Activated effector memory CD4-positive, alpha-beta T cell treated with Interleukin-2 at 50 U/mL for 16 hours (primary cell): ENCODE measurements at places on chromosomes 1 and 21.

DNA sequence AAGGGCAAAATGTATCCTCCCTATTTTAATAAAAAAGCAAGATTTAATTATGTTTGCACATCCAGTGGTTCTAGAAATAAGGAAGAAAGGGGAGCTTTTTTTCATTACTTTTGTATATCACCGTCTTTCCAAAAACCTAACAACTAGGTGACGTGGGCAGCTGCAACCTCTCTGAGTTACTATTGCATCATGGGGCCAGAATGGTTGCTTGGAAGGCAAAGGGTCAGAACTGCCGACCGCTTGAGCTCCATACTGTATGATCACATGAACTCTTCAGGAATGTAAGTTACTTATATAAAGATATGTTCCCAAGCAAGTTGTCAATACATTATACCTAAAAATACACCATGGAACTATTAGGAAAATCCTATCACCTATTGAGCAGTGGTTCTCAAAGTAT, 85.6 kb upstream of the HIVEP3 start:
- DNase-seq: no peak

- DNase-seq: no peak
These were observed 16.0 kb downstream of the CHD5 start for GRCh38 chr1:6163973-6164617.

DNA sequence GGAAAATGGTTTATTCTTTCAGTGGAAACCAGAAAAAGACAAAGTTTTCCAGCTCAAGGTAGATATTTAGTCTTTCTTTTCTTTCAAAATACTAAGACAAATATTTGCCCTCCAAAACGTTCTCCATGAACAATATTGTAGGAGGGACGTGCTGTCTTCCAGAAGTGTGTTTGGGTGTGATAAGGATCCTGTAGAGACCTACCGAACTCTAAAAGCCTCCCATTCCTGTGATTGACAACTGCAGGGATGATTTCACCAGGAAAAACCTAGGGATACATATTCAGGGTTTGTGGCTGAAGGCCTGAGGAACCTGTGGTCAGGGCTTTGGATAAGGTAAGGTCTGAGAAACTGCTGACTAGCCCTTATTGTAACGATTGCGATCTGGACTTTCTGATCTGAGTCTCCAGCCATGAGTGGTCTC, 167.1 kb downstream of the ZNF648 start:
- DNase-seq: no peak

DNA sequence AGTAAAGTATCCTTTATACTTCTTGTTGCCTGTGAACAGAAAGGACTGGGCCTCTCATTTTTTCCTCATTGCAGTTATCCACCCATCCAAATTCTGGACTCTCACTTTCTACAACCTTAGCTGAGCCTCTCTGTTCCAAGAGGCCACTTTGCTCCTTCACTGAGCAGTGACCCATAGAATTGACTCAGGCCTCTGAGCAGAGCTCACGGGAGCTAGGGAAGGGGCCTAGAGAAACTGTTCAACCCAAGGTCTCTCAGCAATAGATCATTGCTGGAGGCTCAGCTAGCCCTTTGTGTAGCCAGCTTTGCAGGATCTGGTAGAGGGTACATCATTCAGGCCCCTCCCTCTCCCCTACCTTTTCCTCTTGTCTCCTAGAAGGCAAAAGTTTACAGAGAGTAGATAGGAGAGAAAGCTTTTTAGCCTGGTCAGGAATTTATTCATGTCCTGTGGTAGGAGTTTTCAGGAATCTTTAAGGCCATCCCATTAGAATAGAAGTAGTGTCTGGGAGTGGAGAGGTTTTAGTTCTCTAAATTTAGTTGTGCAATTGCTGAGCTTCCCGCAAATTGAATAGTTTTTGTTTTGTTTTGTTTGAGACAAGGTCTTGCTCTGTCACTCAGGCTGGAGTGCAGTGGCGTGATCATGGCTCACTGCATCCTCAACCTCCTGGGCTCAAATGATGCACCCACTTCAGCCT, 6.7 kb downstream of the INTS3 start:
- no peak for DNase-seq

DNA sequence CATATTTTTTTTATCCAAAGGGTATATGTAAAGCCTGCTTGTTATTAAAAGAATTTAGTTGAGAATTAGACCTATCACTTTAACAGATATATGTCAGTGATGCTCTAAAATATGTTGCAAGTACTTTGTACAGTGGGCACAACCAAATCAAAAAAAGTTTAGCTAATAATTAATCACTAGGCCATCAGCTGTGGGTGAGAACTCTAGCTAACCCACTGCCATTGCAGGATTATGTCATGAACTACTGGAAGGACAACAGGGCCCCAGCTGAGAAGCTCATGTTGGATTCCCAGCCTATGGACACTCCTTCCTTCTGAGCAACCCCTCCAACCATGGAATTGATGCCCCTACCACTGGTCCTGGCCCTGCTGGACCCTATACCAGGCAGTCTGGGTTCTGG, 6.8 kb upstream of the CHIA start:
- no peak for DNase-seq

GRCh38 chr1:43024905-43025304, 66.2 kb upstream of the SLC2A1 start:
- DNase-seq: no peak

DNA sequence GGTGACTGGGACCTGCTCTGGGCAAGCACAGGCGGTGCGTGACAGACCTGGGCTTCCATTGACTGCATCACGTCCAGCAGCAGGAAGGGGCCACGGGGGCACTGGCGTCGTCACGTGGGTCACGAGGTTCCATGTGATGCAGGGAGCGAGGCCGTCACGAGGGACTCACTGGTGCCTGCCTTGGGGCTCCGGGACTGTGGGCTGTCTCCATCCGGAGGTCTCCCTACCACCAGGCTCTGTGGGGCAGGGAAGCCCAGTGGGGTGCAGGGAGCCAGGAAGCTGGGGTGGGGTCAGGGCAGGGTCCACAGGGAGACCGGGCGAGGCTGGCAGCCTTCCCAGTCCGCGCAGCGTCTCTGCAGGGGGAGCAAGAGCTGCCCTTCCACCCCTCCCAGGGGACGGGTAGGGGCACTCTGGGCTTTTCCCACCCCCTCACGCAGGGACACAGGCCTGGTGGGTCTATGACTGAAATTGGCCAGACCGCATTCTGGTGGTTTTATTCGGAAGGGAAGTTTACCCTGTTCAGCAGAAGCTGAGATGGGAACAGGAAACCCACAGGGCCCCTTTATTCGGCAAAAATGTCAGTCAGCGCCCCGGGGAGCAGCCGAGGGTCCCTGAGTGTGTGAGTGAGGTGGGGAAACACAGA, 416 bp upstream of the TNFRSF14 start:
- DNase-seq: peak; percentile 53

GRCh38 chr1:94974824-94975223, 47.9 kb upstream of the CNN3 start:
- DNase-seq: no peak

- no peak for DNase-seq
These were observed 24.3 kb downstream of the COL6A2 start for GRCh38 chr21:46122237-46122671.

GRCh38 chr1:181504399-181504842, 21.1 kb downstream of the CACNA1E start:
- DNase-seq: no peak

- DNase-seq: no peak
These were observed 20.6 kb downstream of the WASF2 start for GRCh38 chr1:27469334-27469733.

GRCh38 chr21:26967062-26967913, at the start of gene ADAMTS5:
ADAMTS5 (minus strand) TSS chr21:26967088; CDS start chr21:26966391, 697 bp downstream.
- DNase-seq: no peak

- no peak for DNase-seq
These were observed 21.4 kb downstream of the AIM2 start for GRCh38 chr1:159055181-159055641.

DNA sequence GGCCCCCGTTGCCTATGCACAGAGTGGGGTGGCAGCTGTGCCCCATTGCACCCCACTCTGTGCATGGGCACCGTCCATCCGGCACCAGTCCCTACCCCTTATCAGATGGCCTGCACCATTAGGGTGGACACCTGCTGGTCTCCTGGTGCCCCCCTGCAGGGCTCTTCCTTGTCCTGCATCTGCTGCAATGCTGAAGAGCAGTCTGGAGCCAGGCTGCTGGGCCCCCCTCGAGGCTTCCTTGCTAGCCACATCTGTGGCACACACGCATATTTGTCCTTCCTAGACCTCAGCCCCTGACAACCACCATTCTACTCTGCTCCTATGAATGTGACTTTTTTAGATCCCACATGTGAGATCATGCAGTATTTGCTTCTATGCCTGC, 56.4 kb downstream of the COL18A1 start:
- no peak for DNase-seq

DNA sequence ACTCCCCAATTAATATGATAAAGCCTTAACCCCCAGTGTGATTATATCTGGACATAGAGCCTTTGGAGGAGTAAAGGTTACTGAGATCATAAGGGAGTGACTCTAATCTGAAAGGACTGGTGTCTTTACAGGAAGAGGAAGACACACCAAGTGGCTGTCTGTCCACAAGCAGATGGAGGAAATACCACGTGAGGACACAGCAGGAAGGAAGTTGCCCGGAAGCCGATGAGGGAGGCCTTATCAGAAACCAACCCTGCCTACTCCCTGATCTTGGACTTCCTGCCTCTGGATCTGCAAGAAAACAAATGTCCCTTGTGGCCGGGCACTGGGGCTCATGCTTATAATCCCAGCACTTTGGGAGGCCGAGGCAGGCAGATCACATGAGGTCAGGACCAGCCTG, 110.3 kb upstream of the CHRM3 start:
- DNase-seq: no peak

DNA sequence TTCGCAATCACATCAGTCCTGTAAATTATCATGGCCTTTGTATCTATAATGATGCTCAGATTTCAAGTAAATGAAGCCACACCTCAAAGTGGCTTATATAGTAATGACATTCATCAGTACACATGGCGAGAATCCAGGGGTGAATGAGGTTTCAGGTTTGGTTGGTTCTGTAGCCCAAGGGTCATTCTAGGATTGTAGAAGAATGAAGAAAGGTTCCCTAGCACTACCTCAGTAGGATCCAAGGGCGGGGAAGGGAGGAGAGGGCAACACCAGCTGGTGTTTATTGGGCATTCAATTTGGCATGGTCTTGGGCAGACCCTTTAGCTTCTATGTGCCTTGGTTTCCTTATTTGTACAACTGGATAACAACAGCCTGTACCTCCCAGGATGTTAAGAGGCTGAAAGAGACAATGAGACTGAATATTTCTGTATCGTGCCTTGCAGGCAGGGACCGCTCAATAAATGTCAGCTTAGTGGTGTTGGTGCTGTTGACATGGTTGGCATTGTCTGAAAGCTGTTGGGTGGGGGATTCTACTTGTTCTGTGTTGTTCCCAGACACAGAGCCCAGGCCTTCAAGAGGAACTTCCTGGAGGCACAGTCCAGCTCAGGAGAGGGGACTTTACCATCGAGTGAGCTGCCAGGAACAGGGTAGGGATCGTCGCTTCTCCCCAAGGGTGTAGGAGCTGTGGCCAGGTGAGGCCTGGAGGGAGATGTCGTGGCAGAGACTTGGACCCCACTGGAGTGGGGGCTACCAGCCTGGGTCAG, 388.2 kb downstream of the PTPRU start:
- DNase-seq: no peak

DNA sequence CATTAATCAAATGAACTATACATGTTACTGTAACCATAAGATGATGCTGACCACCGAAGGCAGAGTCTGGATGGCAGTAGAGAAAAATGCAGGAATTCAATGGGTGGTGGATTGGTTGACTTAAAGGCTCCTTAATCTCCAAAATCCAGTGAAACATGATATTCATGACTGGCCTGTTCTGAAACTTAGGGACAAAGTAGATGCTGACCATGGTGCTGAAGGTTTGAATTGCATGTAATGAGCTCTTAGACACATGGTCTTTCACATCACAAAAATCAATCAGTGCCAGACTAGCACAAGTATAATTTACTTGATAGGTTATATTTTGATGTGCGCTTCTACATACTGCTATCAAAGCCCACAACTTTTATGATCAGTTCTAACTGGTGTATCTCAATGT, 30.9 kb upstream of the NTMT2 start:
- DNase-seq: no peak

DNA sequence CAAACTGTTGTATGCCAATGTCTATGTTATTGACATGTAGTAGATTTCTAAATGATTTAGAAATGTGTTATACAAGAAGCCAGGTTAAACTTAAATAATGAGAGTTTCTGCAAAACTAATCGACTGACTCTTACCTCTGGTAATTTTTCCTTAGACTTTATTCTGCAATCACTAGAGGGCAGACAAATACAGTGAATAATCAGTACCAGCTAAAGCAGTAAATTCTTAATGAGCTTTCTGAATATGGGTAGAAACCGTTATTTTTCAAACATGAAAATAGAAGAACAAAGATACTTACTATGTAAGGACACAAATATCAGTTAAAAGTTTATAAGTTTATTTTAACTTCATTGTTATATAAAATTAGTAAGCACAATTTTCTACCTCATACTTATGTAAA, 97.9 kb upstream of the RGS1 start:
- no peak for DNase-seq

- no peak for DNase-seq
These were observed 113.8 kb downstream of the CASZ1 start for GRCh38 chr1:10682449-10683309.

- no peak for DNase-seq
These were observed 1646.5 kb downstream of the MRPL39 start for GRCh38 chr21:23960769-23961168.

DNA sequence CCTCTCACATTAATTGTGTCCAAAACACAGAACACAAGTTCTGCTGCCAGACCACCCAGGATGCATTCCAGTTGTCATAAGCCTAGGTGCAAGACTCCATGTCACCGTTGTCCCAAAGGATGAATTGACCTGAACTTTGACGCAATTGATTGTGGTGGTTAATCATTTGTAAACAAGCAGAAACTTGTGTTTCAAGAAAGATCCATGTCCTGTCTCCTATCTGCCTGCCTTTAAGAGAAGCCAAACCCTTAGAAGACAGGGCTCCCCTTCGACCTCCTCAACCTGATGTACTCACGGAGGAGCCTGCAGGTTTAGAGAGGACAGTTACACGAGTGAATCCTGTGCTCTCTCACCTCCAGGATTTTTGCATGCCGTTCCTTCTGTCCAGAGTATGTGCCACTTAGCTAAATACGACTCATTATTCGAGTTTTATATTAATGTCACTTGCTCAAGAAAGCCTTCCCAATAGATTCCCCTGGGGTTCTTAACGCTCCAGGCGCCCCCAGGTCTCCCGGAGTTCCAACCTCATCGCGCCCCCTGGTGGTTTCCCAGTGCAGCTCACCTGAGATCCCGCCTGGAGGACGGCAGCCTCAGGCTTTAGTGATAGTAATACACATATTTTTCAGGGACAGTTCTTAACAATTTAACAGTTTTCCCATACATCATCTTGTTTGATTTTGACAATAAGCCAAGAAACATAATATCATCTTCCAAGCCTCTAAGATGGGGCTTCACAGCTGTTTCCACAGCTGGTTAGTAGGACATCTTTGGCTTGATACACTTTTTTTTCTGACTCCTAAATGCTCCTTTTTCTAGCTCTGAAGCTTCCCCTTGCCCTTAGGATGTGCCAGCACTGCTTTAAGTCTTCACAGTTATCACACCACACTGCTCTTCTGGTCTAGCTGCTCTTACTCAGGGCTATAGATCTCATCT, 2.4 kb upstream of the C8B start:
- DNase-seq: no peak

GRCh38 chr1:17984583-17984982, 123.0 kb upstream of the IGSF21 start:
- DNase-seq: no peak

GRCh38 chr1:220375715-220376114, 103.5 kb upstream of the RAB3GAP2 start:
- DNase-seq: no peak

- no peak for DNase-seq
These were observed 45.8 kb upstream of the PDE9A start for GRCh38 chr21:42607525-42608102.

GRCh38 chr1:157139052-157139715, 989 bp upstream of the ETV3 start:
- no peak for DNase-seq
